HAP-1 (cell line): ENCODE measurements at places on chromosomes 4 and X.

- DNase-seq = peak; percentile 45
Measured at GRCh38 chr4:184250795-184251669, 33.4 kb upstream of the ENPP6 start.

- DNase-seq = no peak
Measured at GRCh38 chrX:38999967-39000745, 198.9 kb downstream of the MID1IP1 start.

- DNase-seq = no peak
Measured at GRCh38 chrX:119790977-119791436, 423 bp downstream of the RPL39 start.

GRCh38 chr4:160180211-160180610, 1077.3 kb downstream of the RAPGEF2 start:
- no peak for DNase-seq

DNA sequence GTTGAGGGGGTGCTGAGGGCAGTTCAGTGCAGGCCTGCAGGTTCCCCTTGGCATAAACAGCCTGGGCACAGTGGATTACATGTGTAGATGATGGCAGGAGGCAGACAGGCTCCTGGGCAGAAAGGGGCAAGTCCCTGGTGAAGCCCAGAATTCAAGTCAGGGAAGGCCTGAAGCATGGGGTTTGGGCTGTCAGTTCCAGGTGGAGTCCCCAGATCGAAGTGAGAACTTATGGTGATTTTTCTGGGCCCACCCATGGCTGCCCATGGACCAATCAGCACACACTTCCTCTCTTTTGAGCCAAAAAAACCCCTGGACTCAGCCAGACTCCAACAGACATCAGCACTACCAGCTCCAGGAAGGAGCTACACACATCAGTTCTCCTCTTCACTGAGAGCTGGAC, 529.1 kb downstream of the PPARGC1A start:
- DNase-seq = no peak

DNA sequence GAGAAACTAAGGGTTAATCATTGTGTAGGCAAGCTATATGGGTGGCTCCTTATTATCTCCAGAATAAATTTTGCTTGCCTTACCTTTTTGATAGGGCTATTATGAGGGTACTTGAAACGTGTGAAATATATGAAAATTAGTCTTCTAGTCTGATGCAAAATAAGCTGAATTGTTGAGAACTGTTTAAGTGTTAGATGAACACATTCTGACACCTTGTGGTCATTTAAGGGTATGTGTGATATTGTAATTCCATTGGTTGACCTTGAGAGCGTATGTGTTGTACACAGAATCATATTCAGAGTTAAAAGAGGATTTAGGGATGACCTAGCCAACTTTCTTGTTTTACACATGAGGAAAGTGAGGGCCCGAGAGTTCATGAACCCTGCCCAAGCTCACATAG, 44.6 kb upstream of the LINC00632 start:
- DNase-seq = no peak

DNA sequence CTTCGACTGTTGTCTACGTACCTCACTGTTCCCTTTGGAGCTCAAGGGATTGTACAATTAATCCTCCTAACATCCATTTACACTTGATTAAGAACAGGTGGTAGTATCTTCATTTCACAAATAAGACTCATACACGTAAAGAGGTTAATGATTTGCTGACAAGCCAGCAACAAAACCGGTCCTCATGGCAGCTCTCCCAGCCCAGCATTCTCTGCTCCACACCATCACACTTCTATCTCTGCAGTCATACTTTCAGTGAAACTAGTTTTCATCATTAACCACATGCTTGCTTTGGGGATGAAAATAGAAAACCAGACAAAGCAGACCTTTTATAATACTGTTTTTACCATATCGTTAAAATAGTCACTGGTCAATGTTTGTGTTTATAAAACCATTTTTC, 28.7 kb upstream of the CASK start:
- DNase-seq = no peak

DNA sequence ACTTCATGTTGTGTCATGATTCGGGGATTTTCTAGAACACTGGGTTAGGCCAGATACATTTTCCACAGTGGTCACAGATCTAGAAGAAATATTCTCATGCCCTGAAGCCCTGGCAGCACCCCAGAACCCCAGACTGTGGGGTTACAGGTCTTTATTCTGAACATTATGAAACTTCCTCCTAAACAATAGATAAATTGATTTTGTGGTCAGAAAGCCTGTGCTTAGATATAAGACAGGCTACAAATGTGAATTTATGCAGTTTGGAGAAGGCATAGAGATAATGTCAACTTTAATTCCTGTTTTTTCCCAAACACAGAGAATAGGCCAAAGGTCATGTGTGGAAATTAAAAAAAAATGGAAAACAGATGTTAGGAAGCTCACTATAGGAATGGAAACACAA, 492.9 kb downstream of the SPRY1 start:
- no peak for DNase-seq

GRCh38 chr4:5126857-5127256, 75.6 kb downstream of the STK32B start:
- no peak for DNase-seq

DNA sequence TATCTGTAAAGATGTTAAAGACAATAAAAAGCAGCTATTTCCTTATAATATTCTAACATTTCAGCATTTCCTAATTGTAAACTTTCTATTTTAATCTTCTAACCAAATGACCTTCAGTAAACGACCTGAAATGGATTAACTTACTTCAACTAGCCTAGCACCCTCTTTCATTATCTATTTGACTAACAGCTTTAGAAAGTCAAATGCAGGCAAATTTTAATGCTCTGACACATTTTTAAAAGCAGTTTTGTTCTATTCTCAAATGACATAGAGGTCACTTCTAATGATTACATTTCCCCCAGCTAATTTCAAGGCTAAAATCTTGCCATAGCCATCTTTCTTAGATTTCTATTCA, 41.9 kb downstream of the SLC7A11 start:
- peak; percentile 56 for DNase-seq

DNA sequence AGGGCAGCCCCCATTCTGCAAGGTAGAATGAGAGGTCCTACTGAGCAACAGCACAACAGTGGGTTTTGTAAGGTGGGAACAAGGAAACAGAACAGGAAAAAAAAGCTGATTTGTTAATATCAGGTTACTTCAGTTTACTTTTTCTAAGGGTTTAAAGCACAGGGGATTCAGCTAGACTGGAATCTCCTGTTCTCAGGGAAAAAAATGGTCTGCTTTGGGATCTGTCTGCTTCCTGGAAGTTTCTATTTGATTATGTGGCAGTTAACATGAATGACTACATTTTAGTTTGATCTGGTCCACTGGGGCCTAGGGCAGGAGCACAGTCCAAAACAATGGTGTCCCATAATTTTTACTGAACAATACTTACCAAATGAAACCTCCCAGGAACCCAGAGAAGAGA, 104.6 kb downstream of the FBXW7 start:
- no peak for DNase-seq

GRCh38 chrX:23664496-23664895, 2.8 kb upstream of the PRDX4 start:
- no peak for DNase-seq

- DNase-seq = no peak
Measured at GRCh38 chrX:120238933-120239332, 11.7 kb upstream of the ZBTB33 start.

DNA sequence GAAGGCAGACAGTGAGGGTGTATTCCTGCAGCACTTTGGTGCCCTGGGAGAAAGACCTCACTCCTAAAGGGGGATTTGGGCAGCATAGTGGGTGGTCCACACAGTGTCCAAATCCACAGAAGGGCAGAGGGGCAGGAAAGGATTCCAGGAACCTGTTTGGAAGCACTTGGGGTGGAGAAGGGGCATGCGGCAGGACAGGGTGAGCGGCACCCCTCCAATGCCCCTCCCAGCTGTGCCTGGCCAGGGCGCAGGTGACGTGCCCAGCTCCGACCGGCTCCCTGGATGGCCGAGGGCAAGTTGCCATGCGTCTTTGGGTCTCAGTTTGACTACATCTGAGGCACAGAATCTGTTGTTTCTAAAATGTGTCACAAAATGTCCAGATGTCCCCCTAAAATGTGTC, 66.5 kb upstream of the HMX1 start:
- DNase-seq = no peak

- DNase-seq = no peak
Measured at GRCh38 chrX:93791304-93791703, 117.3 kb downstream of the FAM133A start.

DNA sequence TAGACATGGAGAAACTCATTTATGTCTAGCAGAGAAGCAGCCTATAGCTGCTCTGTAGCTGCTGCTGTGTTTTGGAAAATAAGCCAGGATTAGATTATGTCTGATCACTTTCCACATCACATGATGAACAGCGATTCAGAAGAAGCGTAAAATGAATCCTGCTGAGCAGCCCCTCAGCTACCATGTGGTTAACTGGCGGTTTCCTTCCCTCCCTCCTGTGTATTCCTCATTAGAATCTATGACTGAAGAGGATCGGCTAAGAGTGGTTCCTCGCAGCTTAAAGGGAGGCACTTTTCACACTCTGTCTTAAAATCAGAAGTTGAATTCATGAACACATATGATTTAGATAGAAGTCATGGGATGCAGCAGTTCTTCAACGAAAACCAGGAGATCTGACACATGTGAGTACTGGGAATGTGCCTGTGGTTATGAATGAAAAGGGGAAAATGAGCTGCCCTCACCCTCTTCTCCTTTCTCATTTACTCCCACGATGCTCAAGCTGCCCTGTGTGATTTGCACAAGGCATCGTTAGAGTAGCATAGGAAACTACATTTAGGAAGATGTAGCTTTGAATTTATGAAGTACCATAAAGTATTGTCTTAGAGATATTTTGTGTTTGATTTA, at the start of gene PPEF1:
TSS of gene PPEF1 (plus strand) at position 220 of the 624 bp plus-strand sequence. CDS start at position 356, 136 bp downstream.
- DNase-seq = no peak

DNA sequence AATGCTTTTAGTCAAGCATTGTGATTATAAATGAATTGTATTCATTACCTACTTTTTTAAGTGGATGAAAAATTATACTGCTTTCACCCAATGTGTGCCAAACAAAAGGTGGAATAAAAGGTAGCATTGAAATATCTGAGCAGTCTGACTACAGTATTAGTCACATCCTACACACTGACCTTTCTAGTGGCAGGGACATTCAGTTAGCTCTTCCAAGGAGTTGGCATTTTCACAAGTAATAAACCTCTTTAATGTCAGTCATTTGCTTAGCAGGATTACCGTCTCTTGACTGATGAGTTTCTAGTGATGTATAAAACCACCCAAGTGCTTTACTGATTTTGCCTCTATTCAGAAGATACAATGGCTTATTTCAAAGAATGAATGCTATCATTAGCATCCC, 687.9 kb downstream of the ARAP2 start:
- DNase-seq = peak; percentile 49

DNA sequence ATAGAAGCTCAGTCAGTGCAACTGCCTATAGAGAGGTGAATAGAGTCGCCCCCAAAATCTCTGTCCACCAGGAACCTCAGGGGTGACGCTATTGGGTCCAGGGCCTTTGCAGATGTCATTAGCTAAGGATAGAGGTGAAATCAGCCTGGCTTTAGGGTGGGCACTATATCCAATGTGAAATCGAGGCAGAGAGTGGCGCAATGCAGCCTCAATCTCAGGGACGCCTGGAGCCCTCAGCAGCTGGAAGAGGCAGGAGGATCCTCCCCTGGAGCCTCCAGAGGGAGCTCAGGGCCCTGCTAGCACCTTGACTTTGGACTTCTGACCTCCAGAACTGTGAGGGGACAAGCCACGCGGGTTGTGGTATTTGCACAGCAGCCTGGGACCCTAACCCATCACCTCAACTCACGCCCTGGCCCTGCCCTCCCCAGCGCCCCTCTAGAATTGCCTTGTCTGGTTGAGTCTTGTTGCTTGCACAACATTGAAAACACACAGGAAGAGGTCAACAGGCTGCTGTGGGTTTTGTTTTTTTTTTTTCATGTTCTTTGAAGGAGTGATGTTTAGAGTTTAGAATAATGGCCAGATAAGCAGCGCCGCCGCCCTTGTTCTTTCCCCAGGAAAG, 89.4 kb upstream of the PSAPL1 start:
- DNase-seq = no peak

DNA sequence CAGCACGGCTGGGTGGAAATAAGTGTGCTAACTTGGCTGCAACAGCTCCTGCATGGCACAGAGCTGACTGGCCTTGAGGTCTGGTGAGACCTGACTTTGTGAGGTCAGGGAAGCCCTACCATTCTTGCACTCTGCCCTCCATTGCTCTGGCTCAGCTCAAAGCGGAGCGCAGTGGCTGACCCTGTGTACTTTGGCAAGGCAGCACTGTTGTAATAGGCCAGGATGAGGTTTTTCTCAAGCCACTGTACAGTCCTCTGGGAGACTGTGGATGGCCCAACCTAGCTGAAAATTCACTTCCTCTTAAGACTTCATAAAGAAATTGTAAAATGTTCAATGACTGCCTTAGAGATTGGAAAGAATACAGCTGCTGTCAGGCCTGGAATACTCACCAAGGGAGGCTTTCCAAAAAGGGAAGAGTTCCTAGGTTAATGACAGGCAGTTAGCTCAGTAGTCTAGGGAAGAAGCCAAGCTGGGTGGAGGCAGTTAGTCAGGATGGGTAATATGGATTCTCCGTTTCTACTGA, 129.8 kb downstream of the GUCY2F start:
- DNase-seq = no peak

DNA sequence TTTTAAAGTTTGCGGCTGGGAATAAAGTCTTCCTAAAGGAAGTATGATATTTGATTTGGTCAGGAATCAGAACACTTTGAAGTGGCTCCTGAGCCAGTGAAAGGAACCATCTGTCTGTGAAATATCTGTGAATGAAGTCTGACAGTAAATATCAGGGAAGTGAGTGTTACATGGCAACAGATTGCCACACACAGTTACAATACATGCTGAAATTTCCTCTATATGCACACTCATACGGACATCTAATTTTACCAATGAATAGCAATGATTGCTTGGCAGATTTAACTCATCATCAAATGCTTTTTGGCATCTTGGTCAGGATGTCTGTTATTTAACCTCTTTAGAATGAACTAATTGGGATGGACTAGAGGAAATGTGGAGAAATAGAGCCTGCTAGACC, 1023.8 kb downstream of the FAT4 start:
- DNase-seq = peak; percentile 40

- no peak for DNase-seq
Measured at GRCh38 chrX:40383969-40384368, 196.8 kb upstream of the ATP6AP2 start.

DNA sequence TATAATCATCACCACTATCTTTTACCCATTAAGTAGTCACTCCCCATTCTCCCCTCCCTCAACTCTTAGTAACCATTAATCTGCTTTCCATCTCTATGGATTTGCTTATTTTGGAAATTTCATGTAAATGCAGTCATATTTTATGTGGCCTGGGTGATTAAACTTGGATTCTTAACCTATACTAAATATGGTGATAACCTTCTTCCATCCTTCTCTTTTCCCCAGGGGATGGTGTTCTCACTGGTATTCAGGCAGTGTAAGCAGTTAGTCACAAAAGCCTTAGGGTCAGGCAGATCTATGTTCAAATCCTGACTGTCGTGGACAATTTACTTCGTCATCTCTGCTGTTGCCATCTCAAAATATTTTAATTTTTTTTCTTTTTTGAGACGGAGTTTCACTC, 29.6 kb downstream of the RAB40AL start:
- no peak for DNase-seq
